ENCODE measurements at places on chromosomes 3 and 15.
A peak's percentile ranks its signal among the peaks of the same experiment; 100 is the strongest.

DNA sequence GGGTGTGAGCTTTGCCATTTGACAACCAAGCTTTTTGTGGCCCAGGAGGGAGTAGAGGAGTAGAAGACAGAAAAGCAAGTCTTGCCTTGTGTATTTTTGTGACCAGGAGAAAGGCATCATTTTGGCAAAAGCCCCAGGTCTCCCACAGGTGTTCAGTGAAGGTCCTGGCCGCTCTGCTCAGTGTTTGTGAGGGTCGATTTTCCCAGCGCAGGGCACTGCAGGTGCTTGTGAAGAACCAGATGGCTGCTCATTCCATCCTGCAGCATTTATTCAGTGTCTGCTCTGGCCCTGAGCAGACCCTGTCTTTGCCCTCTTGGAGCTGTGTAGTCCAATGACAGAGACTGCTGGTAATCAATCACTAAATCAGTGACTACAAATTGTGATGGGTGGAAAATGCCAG, 19.5 kb downstream of the TRAK1 start:
- no peak for DNase-seq

DNA sequence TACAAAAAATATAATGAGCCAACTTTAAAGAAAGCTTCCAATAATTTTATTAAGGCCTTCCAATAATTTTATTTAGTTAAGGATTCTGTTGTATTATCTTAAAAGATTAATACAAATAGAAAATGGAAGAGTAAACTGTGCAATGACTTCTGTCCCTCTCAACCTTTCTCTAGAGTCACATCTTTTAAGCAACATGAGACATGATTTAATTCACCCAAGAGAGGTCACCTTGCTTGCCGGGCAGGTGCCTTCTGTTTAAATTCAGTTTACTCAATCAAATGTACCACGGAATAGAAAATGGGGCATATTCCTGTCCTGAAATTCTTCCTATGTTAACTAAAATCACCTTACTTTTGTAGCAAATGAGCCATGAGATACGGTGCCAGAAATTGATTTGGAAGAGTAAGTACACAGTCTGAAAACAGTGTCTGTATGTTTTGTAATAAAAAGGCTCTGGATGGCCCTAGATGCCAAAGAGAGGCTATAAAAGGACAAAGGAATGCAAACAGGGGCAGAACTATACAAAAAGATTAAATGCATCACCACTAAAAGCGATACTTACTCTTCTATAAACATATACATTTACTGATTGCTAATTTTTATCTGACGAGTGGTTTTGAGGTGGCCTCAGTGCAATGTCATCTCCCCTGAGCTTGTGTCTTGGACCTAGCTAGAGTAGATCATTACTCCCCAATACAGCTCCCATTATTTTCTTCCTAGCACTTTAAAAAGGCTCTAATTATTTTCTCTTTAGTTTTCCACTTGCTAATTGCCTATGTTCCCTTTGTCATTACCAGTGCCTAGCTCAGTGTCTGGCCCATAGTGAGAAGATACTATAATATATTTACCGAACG, 134.0 kb downstream of the FHIT start:
- no peak for DNase-seq

DNA sequence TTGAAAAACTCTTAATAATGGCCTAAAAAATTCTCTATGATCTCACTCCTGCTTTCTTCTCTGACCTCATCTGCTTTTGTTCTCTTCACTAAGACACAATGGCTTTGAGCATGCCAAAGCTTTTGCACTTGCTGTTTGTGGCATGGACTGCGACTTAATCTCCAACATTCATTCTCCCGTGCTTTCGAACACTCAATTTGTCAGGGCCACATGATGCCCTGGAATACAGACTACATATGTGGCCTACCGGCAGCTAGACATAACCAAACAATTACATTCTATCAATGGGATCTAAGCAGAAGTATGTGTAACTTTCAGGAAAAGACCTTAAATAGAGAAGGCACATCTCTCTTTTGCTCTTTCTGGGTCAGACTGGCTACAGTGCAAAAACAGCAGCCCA, 506.5 kb downstream of the MAGI1 start:
- no peak for DNase-seq

DNA sequence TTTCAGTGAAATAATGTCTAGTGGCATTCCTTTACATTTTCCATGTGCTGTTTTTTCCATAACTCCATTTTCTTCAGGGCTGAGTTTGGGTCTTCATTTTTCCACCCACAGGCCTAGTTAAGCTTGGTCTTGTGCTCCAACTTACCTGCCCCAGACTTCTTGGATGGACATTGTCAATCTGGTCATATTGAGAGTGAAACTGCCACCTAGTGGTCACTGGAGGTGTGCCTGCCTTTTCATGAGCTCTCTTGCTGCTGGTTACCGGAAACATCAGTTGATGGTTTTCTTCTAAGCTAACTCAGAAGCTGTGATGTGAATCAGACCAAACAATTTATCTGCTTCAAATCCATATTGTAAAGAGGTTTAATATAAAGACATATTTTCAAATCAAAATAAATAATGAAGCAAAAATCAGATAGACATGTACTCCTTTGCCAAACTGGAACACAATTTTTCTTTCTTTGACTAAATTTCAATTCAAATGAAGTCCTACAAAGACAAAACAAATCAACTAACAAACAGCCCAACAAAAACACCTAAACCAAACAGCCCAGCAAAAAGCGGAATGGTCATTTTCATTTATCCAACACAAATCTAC, 135.1 kb upstream of the RASGRP1 start:
- peak; percentile 33 for DNase-seq

GRCh38 chr3:180265551-180265950, 228.8 kb upstream of the PEX5L start:
- DNase-seq: no peak

Data from stimulated activated CD4-positive, alpha-beta T cell treated with anti-CD3 and anti-CD28 coated beads, Interleukin-1b, Interleukin-23, amount 100 ng/mL, for 1 hour (primary cell).